ENCODE measurements at places on chromosomes 5 and 9.

DNA sequence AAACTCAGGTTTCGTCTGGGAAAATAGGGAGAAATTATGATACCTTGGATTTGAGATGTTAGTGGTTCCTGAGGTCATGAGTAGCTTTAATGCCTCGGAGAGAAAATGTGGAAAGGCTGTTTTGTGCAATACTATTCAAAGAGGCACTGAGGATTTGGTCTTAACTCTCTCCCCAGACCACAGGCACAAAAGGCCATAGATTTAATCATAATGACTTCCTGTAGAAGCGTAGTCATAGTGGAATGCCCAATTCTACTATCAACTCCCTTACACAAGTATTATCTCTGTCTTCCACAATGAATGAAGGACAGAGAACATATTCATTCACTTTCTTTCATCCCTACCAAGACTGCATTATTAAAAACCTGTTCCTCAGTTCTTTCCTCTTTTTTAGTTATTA is 153.0 kb upstream of the FTMT start:
- DNase-seq = no peak

GRCh38 chr5:73254642-73255041 is 81.6 kb downstream of the TMEM174 start:
- no peak for DNase-seq

DNA sequence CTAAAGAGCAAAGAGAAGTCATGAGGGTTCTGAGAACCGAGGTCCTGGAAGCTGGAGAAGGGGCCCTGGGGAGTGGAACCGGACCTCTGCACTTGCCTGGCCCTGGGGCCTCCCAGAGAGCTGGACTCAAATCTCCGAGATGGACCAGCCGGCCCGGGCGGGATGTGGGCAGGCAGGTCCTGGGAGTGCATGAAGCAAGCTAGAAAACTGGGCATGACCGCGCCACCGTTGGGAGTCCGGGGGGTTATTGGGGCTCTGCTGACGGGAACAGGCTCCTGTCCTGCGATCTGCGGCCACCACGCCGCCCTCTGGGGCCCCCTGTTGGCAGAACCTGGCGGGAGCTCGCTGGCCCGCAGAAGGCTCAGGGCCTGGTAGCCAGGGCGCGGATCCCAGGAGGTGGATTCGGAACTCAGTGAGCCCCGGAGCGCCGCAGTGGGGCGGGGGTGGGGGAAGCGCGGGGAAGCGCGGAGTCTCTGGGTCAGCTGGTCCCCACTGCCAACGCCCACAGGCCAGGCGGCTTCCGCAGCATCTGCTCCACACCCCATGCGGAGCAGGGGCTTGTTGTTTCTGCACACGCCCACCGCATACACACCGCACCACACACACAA is 150.6 kb downstream of the ERCC6L2 start:
- no peak for DNase-seq

- DNase-seq = no peak
Measured at GRCh38 chr9:113785334-113785733, 90.8 kb upstream of the ZNF618 start.

DNA sequence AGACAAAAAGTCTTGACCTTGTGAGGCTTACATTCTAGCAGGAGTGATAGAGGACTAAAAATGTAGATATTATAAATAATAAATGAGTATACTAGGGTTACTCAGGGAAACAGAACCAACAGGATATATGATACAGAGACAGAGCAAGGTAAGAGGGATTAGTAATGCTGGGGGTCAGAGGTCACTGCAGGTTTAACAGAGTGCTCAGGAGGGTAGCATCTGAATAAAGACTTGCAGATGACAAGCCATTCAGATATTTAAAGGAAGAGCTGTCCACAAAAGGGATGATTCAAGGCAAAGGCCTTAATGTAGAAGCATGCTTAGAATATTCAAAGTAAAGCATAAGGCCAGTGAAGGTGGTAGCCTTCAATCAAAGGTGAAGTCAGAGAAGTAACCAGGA is 65.6 kb upstream of the SEMA6A start:
- DNase-seq = no peak

- DNase-seq = no peak
Measured at GRCh38 chr9:102072059-102072764, 333.8 kb upstream of the GRIN3A start.
